ENCODE measurements at places on chromosomes 13 and 19.

DNA sequence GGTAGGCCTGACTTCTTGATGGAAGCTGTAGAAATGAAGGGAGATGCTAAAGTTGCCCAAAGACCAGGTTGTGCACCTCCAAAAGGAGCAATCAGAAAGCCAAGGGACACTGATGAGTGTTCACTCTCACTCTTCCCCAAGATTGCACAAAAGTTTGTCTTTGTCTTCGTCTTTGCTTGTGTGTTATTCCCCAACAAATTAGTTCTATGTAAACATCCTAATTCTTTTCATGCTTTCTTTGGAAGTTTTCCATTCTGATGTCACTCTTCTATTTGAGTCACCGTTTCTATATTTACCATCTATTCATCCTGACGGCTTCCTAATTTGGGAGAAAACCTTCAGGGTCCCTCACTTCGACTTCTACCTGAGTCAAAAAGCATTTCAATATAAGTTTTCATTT, 3.7 kb upstream of the TMEM272 start:
- no peak for DNase-seq

- no peak for DNase-seq
Measured at GRCh38 chr19:8255426-8256125, 46.4 kb downstream of the CERS4 start.

DNA sequence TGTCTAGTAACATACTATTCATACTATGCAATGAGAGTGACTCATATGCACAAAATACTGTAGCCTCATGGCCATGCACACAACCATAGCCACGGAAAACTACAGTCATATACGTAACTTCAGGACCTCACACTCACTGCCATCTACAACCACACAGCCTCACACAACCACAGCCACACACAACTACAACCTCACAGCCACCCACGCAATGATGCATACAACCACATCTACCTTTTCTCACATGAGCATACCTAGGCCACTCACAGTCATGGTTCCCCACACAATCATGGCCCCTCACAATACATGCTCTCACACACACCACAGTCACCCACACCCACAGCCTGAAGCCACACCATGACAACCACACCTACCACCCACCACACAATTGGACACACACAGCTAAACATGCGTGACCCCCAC, 8.7 kb upstream of the TNFSF14 start:
- peak; percentile 84 for DNase-seq

GRCh38 chr19:29386970-29387369, 138.8 kb upstream of the VSTM2B start:
- no peak for DNase-seq

GRCh38 chr19:34364830-34365462, at the start of gene GPI:
GPI (plus strand) TSS chr19:34365196; CDS start chr19:34365267, 71 bp downstream.
- peak; percentile 78 for DNase-seq

DNA sequence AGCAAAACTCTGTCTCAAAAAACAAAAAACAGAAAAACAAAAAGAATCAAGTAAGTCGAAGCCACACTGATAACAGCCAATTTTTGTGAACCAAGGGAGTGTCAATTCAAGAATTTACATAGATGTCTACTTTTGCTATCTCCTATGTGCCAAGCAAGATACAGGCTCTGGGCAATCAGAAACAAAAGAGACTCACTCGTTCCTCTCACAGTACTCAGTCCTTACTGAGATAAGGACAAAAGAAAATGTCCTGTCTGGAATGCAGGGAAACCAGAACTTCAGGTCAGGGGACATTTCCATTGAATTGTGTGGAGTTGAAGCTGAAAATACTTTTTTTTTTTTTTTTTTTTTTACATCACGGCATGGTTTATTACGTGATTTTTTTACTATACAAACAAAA, 53.0 kb downstream of the NLRP12 start:
- no peak for DNase-seq

GRCh38 chr13:113584870-113585671, 518 bp downstream of the TFDP1 start:
- DNase-seq: peak; percentile 54

- no peak for DNase-seq
Measured at GRCh38 chr13:41563341-41563983, 106.1 kb downstream of the RGCC start.

DNA sequence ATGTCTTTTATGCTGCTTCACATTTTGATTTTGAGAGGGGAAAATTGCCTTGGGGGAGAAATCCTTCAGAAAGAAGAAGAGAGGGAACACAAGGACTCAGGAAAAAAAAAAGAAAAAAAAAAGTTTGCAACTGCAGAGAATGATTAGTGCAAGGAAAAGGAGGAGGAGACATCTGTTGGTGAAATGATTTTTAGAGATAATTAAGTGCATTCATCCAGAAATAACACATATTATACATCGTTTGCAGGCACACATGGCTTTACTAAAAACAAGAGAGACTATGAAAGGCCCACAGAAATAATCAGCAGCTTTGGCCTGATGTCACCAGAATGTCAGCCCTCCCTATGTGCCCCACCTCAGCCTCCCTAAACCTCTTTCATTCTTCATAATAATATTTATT, 1058.2 kb downstream of the PCDH9 start:
- DNase-seq: no peak

DNA sequence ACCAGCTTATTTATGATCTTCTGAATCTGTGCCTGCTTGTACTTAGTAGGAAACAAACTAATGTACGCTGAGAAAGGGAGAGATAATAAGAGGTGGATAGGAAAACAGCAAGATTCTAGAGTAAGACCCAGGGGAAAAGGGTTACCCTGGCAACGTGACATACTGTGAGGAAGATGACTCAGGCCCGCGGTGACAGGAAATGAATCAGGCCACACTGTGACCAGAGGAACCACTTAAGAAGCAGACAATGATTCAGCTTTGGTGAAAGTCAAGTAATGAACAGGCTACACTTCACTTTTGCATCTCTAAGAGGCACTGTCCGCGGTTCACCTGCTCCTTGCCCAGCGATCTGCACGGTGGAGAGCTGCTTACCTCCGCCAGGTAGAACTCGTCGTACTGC, 158.2 kb downstream of the NALCN start:
- peak; percentile 65 for DNase-seq

DNA sequence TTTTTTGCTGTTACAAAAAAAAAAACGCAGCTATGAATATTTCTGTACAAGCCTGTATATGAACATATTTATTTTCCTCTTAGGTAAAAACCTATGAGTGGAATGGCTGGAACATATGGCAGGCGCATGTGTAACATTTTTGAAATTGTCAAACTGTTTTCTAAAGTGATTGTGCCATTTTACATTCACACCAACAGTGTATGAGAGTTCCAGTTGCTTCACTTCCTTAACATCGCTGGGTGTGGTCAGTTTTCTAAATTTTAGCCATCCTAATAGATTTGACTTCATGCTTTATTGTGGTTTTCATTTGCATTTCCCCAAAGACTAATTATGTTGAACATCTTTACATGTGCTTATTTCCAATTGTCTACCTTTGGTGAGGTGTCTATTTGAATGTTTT, 306.8 kb downstream of the KCNRG start:
- DNase-seq: no peak

DNA sequence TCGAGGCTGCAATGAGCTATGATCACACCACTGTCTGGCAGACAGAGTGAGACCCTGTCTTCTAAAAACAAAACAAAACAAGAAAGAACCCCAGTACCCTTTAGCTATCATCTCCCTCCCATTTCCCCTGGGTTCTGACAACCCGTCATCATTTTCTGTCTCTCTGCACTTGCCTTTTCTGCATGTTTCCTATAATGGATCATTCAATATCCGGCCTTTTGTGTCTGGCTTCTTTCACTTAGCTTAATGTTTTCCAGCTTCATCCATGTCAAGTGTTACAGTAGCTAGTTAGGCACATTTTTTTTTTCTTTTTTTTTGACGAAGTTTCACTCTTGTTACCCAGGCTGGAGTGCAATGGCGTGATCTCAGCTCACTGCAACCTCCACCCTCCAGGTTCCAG, 16.5 kb downstream of the AP2S1 start:
- DNase-seq: no peak

GRCh38 chr19:16585808-16586476, 13.7 kb upstream of the SLC35E1 start:
- peak; percentile 79 for DNase-seq

DNA sequence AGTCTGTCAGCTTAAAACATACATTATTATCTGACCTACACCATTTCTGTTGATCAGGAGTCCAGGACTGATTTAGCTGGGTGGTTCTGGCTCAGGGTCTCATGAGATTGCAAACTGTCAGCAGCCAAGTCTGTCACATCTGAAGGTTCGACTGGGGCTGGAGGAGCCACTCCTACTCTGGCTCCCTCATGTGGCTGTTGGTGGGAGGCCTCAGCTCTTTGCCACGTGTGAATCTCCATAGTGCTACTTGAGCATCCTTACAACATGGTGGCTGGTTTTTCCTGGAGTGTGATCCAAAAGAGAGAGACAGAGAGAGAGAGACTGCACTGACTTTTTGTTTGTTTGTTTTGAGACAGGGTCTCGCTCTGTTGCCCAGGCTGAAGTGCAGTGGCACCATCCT, 63.6 kb upstream of the NFIC start:
- DNase-seq: no peak

DNA sequence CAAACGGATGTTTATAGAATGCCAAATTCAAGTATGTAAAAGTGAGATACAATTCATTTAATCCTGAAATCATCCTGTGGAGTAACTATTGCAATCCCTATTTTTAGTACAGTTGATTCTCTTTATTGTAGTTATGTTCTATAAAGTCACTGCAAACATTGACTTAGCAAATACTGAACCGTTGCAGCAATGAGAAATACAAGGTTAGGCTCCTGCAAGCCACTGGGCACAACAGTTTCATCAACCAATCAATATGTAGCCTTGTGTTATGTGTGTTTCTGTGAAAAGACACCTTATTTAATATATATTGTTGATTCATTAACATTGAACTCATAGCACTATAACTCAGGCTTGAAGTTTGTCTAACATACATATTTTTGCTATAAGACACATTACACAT, 174.4 kb downstream of the DCT start:
- no peak for DNase-seq

Measured in activated naive CD4-positive, alpha-beta T cell treated with anti-CD3 and anti-CD28 coated beads, Interleukin-2, amount 50 U/mL, for 72 hours (primary cell).